ENCODE measurements at places on chromosomes 4 and X.

DNA sequence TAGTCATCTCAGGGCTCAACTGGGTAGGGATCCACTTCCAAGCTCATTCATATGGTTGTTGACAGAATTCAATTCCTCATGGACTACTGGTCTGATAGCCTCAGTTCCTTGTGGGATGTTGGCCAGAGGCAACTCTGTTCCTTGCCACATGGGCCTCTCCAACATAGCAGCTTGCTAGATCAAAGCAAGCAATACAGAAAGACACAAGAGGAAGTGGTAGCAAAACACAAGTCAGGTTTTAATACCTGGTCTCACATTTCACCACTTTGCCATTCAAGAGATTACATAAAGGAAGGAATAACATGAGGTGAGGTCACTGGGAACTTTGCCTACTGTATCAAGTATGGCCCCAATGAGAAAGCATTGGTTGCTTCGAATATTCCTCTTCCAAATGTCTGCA lies 79.2 kb downstream of the PRSS12 start:
- no peak for DNase-seq

DNA sequence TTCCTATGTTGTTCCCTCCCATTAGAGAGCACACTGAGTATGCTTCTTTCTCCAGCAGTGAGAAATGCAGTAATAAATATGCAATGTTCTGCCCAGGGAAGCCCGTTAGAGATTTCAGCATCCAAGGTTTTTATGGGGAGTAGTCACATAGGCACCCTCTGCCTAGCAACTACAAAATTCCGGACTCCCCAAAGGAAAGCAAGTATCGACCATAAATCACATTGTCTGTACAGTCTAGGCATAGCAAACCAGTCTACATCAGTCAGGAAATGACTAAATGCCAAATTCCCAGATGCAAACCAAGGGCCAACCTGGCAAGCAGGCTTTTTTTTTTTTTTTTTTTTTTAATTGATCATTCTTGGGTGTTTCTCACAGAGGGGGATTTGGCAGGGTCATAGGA lies 34.8 kb downstream of the GPR101 start:
- no peak for DNase-seq

DNA sequence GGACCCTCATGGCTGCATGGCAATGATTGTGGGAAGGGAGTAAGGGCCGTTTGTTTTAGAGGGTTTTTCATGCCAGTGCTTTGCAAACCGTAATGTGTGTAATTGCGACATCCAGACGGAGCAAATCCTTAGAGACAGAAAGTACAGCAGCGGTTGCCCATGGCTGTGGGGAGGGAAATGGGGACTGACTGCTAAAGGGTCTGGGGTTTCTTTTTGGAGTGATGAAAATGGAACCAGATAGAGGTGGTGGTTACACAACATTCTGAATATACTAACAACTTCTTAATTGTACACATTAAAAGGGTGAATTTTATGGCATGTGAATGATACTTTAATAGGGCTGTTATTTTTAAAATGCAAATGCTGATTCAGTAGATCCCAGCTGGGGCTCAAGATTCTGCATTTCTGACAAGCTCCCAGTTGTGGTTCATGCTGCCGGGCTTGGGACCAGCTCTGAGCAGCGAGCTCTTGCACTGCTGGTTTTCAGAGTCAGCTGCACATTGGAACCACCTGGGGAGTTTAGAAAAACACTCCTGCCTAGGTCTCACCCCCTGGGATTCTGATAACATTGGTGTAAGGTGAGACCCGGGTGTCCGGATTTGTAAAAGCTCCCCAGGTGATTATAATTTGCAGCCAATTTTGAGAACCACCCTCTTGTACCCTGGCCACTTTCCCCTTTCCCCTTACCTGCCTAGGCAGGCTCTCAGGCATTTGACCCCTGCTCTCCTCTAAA lies 47.7 kb downstream of the PRPS1 start:
- peak; percentile 30 for DNase-seq

DNA sequence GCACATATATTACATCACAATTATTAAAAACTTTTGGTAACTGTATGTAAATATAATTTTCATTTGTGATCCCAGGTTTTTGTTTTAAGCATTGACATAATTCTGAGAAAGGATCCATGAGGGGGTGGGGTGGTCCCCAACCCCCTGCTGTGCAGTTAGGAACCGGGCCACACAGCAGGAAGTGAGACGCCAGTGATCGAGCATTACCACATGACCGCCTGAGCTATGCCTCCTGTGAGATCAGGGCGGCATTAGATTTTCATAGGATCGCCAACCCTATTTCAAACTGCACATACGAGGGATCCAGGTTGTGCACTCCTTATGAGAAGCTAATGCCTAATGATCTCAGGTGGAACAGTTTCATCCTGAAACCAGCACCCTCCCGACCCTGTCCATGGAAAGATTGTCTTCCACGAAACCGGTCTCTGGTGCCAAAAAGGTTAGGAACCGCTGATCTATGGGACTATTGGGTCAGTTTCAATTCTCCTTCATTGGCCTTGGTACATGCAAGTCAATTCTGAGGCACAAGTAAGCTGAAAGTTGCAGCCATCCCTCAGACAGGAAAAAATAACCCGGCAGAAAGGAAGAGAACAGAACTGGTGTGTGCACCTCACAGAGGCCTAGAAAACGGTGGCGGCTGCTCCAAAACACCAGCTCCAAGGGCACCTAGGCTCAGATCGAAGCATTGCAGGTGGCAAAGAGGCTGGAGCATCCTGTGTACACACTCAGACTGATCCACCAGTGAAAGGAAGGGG lies 7.0 kb upstream of the TMSB4X start:
- no peak for DNase-seq

GRCh38 chr4:22502895-22503814 lies 12.7 kb downstream of the ADGRA3 start:
- DNase-seq, result no peak

- no peak for DNase-seq
These were observed 467.5 kb downstream of the PACRGL start for GRCh38 chr4:21167711-21168110.

- DNase-seq, result peak; percentile 51
These were observed 16.3 kb downstream of the CD99 start for GRCh38 chrX:2707334-2707760.

DNA sequence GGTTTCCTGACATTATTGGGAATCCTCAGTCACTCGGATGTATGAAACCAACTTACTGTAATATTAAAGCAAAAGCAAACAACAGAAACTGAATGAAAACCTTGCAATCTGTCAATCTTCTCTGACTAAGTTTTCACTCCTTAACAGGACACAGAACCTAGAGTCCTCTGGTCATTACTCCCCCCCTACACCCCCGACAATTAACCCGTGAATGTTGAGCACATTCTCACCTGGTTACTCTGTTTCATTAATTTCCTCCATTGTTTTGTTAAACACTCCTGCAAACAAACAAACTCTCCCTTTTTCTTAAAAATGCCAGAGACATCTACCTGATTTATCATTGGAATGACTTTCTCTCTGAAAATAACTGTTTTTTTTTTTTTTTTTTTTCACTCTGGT lies 469.0 kb upstream of the PRKX start:
- no peak for DNase-seq

DNA sequence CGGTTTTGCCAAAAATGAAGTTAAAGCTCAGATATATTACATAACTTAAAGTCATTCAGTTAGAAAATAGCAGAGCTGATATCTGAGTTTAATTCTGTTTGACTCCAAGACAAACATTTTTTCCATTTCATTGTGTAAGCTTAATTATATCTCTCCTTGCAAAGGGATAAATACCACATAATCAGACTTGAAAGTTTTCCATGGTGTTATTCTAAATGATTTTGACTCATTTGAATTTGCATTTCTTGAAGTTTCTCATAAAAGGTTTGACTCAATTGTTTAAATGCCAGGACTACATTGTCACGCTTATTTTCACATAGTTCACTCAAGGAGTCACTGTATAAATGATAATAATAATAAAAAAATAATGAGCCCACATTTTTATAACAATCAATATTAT lies 39.4 kb upstream of the DDX60 start:
- DNase-seq, result no peak

DNA sequence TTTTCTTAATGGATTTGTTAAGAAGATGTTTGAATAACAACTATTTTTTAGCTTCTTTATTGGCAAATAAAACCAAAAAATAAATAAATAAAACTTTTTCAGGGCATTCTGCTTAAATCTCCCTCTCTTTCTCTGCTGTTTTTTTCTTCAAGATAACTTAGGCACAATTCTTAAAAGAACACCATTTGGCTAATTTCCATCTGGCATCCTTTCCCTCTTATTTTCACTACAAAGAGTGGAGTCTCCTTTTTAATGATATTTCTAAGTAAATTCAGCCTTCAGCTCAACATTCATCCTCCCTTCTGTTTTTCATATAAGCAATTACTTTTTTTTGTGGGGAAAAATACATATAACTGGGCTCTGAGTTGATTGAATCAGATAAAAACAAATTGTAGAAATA lies 88.1 kb downstream of the PCDH7 start:
- no peak for DNase-seq

DNA sequence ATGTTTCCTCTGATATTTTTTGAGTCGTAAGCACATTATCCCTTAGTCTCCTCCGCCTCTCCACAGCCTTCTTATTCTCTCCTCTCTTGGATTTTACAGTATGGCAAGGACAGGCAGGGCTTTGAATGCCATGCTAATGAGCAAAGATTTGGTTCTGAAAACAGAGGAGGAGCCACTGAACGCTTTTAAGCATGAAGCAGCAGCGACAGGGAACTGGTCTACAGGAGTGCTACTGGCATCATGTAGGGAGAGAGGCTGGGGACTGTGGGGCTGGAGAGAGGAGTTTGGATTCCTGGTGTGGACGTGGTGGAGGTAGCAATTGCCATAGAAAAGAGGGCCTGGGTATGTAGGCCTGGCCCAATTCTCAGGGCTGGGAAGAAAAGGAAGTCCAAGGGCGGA lies 4.6 kb upstream of the CD99L2 start:
- no peak for DNase-seq

- no peak for DNase-seq
These were observed 1078.1 kb upstream of the IGFBP7 start for GRCh38 chr4:58188316-58188715.

GRCh38 chrX:107484002-107484726 lies 34.7 kb downstream of the FRMPD3 start:
- no peak for DNase-seq

DNA sequence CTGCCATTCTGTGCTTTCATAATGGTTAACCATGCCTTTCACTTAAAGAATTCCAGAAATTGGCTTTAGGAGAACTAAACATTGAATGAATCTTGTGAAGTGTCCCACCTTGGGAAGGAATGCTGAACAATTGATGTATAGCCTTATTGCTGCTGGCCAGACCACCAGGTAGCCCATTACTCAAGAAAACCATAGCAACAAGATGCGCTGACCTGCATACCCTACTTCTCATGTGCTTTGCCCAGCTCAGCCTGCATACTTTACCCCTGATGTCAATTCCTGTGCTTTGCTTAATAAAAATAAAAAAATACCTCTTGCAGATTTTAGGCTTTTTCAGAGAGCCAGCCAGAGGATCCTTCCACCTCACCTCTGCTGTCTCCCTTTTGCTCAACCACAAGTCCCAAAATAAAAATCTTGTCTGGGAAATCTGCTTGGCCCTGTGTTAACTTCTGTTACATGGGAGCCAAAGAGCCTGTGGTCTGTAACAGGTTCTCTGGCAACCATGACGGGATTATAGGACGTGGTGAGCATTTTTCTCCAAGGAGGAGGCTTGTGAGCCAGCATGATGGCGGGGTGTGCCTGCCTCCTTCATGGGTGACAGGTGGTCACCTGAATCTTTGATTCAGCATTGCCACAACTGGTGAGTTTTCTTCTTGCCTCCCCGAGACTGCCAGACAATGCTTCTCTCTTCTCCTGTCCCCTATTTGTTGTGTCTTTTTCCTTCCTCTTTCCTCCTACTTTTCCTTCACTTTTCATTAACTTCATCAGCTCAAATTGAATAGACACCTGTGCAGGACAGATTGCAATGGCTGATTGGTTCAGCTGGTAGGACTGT lies 106.8 kb downstream of the ARSJ start:
- no peak for DNase-seq

DNA sequence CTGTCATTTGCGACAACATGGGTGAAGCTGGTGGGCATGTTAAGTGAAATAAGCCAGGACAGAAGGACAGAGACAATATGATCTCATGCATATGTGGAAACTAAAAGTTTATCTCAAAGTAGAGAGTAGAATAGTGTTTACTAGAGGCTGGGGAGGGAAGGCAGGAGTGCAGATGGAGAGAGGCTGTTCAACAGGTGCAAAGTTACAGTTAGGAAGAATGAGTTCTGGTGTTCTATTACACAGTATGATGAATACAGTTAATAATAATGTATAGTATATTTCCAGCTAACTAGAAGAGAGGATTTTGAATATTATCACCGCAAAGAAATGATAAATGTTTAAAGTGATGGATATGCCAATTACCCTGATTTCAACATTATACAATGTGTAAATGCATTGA lies 69.8 kb downstream of the FBXL5 start:
- DNase-seq, result no peak
